Ecto neural progenitor cell (in vitro differentiated cells): ENCODE measurements at places on chromosomes 6 and 20.

GRCh38 chr6:39493174-39493573, 170.7 kb upstream of the KCNK16 start:
- DNase-seq = no peak

GRCh38 chr6:159945801-159946392, 23.0 kb upstream of the IGF2R start:
- DNase-seq = no peak

DNA sequence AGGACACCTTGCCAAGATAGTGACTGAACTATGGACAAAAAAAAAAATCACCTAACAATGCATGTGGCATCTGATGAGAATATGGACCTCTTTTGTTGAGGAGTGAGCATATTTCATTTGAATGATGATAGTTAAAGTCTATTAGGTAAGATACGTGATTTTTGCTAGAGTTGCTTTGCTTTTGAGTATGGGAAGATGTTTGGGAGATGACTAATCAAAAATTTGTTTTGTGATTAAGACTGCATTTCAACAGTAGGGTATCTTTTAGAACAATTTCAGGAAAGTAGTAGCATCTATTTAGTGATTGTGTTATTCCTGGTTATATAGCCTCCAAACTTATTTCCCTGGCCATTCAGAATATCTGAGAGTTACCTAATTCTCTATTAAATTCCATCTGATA, 878.6 kb upstream of the CITED2 start:
- DNase-seq = no peak

DNA sequence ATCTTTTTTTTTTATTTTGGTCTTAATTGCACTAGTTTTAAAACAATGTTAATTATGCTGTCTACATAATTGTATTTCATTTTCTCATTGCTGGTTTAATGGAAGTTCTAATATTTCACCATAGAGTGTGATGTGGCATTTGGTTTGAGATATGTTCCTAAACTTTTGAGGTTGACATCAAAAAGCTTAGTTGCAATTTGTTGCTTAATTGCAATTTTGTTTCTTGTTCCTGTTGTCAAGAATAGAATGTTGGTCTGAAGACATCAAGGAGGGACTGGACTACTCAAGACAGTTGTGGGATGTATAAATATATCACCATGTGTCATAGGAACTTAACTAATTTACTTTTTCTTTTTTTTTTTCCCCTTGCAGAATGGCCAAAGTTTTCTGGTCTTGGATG, 12.5 kb downstream of the HSF2 start:
- no peak for DNase-seq

DNA sequence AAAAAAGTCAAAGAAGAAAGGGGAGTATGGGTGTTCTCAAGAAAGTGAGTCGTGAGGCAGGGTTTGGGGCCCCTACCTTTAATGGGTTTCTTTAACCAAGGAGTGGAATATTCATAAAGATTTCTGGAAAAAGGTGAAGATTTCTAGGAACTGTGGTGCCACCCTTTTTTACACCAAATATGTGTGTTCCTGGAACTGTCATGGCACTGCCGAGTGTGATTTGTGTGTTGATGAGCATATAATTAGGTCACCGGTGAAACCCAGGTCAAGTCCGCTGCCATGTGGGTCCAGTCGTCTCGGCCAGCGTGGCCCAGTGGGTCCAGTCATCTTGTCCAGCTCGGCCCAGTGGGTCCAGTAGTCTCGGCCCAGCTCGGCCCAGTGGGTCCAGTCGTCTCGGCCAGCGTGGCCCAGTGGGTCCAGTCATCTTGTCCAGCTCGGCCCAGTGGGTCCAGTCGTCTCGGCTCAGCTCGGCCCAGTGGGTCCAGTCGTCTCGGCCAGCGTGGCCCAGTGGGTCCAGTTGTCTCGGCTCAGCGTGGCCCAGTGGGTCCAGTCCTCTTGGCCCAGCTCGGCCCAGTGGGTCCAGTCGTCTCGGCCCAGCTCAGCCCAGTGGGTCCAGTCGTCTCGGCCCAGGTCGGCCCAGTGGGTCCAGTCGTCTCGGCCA, 8.3 kb upstream of the EEF1A2 start:
- DNase-seq = no peak
